ENCODE measurements at places on chromosomes 6 and 20.

GRCh38 chr6:113211170-113211569 lies 646.0 kb upstream of the MARCKS start:
- DNase-seq: no peak

DNA sequence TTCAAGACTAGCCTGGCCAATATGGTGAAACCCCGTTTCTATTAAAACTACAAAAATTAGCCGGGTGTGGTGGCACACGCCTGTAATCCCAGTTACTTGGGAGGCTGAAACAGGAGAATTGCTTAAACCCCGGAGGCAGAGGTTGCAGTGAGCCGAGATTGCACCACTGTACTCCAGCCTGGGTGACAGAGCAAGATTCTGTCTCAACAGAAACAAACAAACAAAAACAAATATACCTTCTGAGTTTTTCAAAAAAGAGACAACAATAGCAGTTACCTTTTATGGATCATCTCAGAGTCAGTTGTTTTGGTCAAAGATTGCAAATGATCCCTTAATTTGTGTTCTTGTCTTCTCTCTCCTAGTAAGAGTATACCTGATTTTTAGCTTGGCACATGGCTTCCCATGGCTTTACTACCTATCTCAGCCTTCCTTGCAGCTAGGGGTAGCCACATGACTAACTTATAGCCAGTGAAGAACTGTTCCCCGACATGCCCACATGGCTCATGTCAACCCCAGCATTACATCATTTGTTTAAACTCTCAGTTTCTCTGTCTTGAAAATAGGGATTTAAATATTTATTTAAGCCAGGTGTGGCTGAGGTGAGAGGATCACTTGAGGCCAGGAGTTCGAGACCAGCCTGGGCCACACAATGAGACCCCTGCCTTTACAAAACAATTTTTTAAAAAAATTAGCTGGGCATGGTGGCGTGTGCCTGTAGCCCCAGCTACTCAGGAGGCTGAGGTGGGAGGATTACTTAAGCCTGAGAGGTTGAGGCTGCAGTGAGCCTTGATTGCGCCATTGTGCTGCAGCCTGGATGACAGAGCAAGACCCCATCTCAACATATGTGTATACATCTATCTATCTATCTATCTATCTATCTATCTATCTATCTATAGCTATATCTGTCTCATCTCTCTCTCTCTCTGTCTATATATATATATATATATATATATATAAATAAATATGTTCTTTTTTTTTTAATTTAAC lies 25.0 kb upstream of the SLC9A8 start:
- DNase-seq: no peak

- DNase-seq: no peak
Measured at GRCh38 chr6:35603326-35604202, 85.2 kb downstream of the FKBP5 start.

DNA sequence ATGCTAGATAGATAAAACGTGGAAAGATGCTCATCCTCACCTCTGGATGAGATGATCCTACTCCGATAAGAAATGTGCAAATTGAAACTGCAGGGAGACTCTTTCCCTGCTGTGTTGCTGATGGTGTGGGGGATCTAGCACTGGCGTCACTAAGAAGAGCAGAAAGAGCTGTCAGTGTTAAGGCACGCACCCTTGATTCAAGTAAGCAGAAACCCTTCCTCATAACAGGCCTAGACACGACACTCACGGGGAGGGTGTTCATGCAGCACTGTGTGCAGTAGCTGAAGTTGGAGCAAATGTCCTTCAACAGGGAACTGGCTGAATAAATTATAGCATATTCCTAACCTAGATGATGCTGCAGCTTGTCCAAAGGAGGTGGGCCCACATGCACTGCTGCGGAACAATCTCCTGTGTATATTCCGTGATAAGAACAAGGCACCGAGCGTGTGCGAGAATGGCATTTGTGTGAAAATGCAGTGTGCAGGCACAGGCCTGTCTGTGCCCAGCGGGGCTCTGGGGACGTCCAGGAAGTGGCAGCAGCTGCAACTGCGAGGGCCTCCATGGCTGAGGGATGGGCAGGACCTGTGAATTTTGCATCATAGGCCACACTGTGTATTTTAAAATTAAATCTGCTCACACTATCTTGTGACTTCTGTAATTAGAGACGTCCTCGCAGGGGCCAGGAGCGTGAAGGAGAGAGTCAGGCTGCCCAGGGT lies 64.0 kb downstream of the TCP11 start:
- no peak for DNase-seq

- DNase-seq: peak; percentile 86
Measured at GRCh38 chr20:24840121-24840713, 108.9 kb upstream of the CST7 start.

DNA sequence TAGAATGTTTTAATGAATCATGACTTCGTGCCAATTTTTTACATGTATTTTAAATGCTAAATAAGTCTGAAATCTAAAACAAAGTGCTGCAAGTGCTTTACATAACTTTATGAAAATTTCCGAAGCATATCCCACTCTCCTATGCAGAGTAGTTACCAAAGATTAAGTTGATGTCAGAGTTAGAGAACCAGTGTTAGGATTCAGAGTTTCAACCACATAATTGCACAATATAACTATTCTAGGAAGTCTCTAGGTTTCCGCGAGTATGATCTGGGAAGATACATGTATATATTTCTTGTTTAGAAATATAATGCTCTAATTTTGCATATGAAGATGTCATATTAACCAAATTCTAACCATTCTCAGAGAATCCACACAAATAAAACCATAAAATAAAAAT lies 74.8 kb downstream of the ASCC3 start:
- no peak for DNase-seq

Data from AG10803 (cell line).